ENCODE measurements at places on chromosomes 2 and 18.

GRCh38 chr2:170013802-170014551, 164.0 kb upstream of the MYO3B start:
- no peak for DNase-seq

DNA sequence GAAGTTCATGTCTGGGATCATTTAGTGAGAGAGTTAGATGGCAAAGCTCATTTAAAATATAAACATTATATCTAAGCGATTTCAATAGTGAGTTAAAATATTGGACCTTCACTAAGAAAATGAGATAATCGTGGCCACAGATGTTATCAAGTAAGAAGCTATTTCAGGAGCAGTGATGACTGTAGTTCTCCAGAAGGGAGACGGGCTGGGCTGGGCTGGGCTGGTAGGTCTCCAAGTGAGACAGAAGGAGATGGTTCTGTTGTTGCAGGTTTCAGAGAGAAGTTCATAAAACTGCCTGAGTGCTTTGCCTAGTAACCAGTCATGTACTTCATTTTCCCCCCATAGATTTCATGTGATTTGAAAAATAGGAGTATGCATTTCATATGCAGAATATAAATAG, 130.1 kb upstream of the DAPL1 start:
- no peak for DNase-seq

- DNase-seq: no peak
Measured at GRCh38 chr2:238238311-238238765, 1.5 kb downstream of the HES6 start.

DNA sequence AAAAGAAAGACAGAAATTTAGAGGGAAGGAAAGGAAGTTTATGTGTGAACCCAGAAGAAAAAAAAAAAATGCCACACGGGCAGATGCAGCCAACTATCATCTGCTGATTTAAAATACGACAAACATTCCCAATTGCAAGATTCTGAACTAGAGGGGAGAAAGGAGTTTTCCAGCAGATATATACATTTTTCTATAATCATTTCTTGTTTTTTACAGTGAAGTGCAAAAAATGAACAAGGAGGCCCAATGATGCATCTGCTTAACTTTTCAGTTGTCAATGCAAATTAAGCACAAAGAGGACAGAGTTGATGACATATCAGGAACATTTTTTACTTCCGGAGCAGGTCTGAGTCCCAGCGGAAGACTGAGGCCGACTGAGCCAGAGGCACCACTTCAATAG, 144.7 kb downstream of the MYCN start:
- no peak for DNase-seq

DNA sequence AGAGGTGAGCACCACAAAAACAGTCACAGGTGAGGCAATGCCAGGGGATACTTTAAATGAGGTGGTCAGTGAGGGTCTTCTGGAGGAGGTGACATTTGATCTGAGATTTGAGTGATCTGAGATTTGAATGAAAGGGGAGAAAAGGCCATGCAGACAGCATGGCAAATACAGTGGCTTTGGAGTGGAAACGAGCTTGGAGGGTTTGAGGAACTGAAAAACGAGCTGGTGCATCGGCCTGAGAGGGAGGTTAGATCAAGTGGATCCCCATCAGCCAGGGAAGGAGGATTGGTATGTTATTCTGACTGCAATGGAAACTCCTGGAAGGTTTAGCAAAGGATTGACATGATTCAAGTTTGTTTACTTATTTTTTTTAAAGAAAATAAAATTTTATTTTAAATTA, 245.1 kb downstream of the KCNS3 start:
- DNase-seq: no peak

- no peak for DNase-seq
Measured at GRCh38 chr2:231250146-231250545, 51.7 kb downstream of the ARMC9 start.

DNA sequence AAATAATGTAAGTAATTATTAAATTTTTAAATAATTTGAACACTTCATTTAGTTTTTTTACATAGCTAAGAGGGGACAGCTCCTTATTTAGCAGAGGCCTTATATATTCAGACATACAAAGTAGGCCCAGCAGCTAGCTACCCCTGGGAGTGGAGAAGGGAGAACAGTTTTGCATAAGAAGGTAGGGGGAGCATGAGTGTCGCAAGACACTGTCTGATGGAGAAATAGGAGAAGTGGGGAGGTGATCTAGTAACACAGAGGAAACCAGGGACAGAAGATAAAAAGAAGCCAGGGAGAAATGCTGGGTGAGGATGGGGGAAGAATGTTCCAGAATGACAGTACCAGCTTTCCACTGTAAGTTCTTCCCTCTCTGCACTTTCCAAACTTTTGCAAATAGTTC, 16.0 kb upstream of the RGPD4 start:
- no peak for DNase-seq

GRCh38 chr2:105785095-105785847, 40.6 kb downstream of the NCK2 start:
- DNase-seq: no peak

- DNase-seq: no peak
Measured at GRCh38 chr18:79955302-79956075, 4.0 kb upstream of the SLC66A2 start.

- no peak for DNase-seq
Measured at GRCh38 chr2:182015334-182016109, 29.9 kb downstream of the PPP1R1C start.

DNA sequence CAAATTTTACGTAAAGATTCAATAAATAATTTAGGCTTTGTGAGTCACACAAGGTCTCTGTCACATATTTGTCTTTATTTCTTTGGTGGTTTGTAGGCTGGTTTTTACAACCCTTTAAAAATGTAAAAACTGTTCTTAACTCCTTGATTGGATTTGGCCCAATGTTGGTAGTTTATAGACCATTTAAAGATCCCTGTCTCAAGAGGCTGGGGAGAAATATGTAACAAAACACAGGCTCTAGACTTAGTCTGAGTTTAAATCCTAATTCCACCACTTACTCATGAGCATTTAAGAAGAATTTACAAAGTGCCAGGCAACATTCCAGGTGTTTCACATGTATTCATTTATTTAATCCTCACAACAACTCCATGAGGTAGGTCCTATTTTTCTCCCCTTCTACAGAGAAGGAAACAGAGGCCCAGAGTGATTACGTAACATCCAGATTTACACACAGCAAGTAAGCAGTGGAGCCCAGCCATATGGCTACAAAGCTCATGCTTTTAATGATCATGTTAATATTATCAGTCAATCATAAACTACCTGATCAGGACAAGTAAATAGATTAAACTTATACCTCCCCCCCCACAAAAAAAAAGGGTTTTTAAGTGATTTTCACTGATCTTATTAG, 416.6 kb upstream of the ACVR2A start:
- no peak for DNase-seq

DNA sequence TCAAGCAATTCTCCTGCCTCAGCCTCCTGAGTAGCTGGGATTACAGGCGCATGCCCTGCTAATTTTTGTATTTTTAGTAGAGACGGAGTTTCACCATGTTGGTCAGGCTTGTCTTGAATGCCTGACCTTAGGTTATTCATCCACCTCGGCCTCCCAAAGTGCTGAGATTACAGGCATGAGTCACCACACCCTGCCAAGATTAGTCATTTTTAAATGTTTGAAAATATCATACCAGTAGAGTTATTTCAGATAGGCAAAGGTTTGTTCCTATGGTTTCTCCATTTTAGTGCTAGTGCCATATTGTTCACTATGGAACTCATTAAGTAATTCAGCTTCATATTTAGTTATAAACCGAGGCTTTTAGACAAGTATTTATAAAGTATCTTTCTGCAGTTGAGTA, 52.3 kb downstream of the HIBCH start:
- DNase-seq: no peak

GRCh38 chr2:189580241-189580651, 340 bp downstream of the SLC40A1 start:
- no peak for DNase-seq

DNA sequence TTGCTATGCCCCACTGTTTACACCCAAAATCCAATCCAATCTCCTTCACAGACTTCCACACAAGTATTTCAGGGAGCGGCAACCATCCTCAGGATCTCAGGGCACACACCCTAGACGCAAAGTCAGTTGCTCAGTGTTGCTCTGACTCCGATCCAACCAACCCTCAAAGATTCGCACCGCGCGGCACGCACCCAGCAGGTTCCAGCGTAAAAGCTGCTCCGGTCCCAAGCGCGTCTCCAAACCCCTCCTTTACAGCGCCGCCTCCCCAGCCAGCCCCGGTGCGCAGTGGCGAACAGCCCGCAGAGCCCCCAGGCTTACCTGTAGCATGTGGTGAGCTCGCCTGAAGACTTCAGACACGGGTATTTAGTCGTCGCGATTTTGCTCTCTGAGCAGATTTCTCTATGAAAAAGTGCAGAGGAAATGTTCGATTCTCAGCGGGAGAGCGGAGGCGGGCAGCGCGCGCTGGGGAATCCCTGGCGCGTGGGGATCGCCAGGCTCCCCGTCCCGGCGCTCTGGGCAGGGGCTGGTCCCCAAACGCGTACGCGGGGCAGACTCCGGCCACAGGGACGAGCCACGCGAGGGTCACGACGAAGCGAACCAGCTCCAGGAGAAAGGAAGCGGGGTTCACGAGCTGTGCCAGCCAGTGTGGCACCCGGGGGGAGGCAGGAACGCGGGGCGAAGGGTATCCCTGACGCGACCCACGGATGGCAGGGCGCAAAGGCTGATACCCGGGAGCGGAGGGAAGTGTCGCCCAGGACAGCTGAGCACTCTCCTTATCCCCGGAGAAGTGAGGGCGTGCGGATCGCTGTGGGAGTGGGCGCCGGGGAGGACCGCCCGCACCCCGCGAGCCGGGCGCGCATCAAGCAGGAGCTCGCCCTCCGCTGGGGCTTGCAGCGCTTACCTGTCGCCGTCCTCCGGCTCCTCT, 650 bp downstream of the CCBE1 start:
- DNase-seq: no peak

DNA sequence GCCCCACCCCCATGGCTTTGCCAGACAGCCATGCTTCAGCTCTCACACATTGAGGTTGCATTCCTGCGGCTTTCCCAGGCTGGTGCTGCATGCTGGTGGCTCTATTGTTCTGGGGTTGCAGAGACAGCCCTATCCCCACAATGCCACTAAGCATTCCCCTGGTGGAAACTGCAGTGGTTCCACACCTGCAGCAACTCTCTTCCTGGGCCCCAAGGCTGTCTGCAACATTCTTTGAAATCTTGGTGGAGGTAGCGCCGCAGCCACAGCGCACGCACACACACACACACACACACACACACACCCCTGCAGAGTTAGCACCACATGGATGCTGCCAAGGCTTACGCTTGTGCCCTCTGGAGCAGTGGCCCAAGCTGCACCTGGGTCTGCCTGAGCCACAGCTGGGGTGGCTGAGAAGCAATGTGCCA, 21.4 kb downstream of the SFXN5 start:
- DNase-seq: no peak

- DNase-seq: no peak
Measured at GRCh38 chr2:222424276-222424728, at the start of gene SGPP2. SGPP2 (plus strand) TSS chr2:222424543; CDS start chr2:222424603, 60 bp downstream.

DNA sequence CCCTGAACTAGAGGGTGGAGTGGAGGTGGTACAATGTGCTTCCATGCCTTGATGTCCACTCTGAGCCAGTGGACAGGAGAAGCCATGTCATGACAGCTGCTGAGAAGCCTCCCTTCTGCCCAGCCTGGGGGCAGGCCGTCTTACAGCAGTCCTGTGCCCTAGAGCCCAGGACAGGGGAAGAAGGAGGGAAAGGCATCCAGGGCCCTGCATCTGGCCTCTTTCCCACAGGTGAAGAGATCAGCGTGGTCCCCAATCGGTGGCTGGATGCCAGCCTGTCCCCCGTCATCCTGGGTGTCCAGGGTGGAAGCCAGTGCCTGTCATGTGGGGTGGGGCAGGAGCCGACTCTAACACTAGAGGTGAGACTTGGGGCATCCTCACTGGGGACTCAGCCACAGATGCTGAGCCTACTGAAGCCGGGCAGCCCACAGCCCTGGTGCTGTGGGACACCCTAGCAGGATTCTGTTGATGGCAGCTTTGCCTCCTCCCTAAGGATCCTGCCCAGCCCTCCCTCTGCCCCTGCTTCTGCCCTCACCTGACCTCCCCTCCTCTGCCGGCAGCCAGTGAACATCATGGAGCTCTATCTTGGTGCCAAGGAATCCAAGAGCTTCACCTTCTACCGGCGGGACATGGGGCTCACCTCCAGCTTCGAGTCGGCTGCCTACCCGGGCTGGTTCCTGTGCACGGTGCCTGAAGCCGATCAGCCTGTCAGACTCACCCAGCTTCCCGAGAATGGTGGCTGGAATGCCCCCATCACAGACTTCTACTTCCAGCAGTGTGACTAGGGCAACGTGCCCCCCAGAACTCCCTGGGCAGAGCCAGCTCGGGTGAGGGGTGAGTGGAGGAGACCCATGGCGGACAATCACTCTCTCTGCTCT, 3.1 kb downstream of the IL36RN start:
- no peak for DNase-seq

DNA sequence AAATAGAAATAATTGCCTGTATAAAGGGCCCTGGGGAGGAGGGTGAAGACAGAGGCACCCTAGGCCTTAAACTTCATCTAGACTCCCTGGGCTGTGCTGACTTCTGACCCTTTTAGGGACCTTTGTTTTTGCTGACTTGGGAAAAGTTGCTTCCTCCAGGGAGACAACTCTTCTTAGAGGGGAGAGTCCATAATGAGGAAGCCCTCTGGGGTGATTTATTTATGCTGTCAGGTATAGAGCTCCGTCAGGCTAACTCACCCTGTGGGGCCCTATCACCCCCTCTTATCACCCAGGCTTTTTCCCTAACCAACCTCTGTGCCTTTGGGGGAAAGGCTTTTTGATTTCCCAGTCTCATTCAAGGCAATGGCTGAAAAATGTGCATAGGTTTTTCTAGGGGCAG, 8.1 kb downstream of the ONECUT2 start:
- DNase-seq: no peak

- DNase-seq: no peak
Measured at GRCh38 chr18:50097702-50098101, 97.2 kb downstream of the MYO5B start.

All from hippocampal formation (tissue), 2 donors.